Fibroblast of the aortic adventitia (primary cell): ENCODE measurements at places on chromosomes 1 and 21. TPM values are rescaled to one million over a fixed set of nuclear protein-coding genes. Genes with fewer than 3 reads are reported as not detected.

DNA sequence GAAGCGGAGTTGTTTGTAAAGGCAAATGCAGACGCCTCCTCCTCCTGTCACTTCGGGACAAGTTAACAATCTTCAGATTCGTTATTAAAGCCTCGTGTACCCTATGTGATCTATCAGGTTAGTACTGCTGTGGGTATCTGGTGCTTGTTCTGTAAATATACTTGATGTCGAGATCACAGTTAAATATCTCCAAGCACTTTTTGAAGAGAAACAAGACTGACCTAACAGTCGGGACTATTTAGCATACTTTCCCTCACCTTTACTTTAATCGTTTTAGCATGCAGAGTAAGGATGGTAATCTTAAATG lies 710 bp downstream of the KLHL20 start:
- DNase-seq, result no peak

DNA sequence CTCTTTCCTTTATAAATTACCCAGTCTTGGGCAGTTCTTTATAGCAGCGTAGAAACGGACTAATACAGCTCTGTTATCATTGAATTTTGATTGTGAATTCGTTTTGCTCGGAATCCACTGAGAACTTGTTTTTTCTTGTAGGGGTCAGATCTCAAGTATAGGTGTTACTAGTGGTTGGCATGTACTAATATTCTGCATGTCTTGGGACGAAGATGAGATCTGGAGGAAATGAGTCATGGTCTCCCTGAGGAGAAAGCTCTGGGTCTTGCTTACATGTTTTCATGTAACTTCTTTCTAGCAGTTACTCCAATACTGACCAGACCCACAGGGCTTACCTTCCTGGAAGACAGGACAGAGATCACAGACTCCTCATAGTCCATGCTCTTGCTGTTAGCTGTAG lies 30.3 kb downstream of the ZSCAN20 start:
- DNase-seq, result peak; percentile 20

GRCh38 chr1:224503161-224504118 lies 68.8 kb upstream of the WDR26 start:
- DNase-seq, result peak; percentile 93

GRCh38 chr1:153936011-153936802 lies 10.3 kb downstream of the DENND4B start:
- DNase-seq, result no peak

- no peak for DNase-seq
These were observed 46.7 kb upstream of the DMRTB1 start for GRCh38 chr1:53412285-53413174.

GRCh38 chr1:78004719-78005447 lies at the start of gene DNAJB4:
Gene DNAJB4, plus strand, starts transcription at chr1:78004939. Its CDS starts 172 bp downstream, at chr1:78005111.
- peak; percentile 99 for DNase-seq

- DNase-seq, result peak; percentile 60
These were observed 2.2 kb downstream of the ELOA start for GRCh38 chr1:23745515-23745914.

- no peak for DNase-seq
These were observed 64.7 kb downstream of the SETD4 start for GRCh38 chr21:35995522-35996088.

DNA sequence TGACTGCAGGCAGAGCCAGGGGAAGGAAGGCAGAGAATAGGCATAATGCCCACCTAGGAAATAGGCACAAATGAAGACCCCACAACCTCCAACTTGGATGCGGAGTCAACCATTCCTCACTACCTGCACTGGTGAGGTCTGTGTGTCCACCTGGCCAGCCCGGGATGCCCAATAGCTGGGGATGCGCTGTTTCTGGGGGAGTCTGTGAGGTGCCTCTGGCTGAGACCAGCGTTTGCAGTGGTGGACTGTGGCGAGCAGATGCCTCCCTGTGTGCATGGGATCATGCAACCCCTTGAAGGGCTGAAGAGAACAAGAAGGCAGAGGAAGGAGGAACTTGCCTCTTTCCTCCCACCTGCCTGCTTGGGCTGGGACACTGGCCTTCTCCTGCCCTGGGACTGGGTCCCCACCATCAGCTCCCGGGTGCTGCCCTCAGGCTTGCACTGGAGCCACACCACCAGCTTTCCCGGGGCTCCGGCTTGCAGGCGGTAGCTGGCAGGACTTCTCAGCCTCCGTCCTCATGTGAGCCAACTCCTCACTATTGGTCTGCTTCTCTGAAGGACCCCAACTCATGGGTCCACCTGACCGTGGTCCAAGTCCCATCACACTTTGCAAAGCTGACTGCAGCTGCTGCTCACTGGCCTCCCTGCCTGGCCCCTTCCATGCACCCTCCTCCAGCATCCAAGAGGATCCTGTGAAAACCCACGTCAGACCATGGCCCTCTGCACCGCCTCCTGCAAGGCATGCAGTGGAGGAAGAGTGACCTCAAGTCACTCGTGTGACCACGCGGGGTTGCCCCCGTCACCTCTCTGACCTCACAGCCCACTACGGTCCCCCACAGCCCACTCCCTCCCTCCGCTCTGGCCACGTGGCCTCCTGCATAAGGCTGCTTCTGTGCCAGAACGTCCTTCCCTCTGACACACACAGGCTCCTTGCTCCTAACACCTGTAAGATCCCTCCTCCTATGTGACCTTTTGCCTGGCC lies 2.7 kb upstream of the PDE9A start:
- no peak for DNase-seq

DNA sequence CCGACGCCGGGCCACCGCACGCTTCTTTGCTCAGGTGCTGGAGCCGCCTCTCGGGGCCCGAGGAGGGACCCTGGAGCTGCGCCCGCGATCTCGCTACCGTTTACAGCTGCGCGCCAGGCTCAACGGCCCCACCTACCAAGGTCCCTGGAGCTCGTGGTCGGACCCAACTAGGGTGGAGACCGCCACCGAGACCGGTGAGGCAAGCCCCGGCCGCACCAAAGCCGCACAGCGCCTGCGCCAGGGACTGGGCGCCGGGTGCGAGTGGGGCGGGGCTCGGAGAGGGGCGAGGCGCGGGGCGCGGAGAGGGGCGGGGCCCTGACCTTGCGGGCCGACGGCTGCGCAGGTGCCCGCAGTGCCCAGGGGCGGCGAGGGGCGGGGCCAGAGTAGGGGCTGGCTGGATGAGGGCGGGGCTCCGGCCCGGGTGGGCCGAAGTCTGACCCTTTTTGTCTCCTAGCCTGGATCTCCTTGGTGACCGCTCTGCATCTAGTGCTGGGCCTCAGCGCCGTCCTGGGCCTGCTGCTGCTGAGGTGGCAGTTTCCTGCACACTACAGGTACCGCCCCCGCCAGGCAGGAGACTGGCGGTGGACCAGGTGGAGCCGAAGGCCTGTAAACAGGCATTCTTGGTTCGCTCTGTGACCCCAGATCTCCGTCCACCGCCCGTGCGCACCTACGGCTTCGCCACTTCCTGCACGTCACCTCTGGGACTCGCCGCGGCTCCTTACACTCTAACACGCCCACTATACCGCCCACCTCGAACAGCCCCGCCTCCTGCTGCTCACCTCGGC lies 9.8 kb upstream of the CDC20 start:
- no peak for DNase-seq

GRCh38 chr1:206538901-206539640 lies 31.7 kb downstream of the RASSF5 start:
- DNase-seq, result no peak

DNA sequence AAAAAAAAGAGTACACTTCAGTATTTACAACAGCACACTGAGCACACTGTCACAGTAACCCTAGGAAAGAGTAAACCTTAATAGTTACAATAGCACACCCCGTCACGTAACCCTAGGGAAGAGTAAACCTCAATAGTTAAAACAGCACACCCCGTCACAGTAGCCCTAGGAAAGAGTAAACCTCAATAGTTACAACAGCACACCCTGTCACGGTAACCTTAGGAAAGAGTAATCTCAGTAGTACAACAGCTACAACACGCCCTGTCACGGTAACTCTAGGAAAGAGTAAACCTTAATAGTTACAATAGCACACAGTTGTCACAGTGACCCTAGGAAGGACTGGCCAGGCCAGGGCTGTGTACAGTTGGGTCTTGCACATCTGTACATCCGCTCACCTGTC lies 3.0 kb downstream of the CDK11A start:
- DNase-seq, result no peak

GRCh38 chr1:115491298-115492018 lies 150.3 kb upstream of the VANGL1 start:
- DNase-seq, result no peak

- peak; percentile 35 for DNase-seq
These were observed 18.7 kb downstream of the TMEM50A start for GRCh38 chr1:25356848-25357247.

GRCh38 chr1:207750631-207751305 lies 1.1 kb upstream of the CD46 start:
- peak; percentile 25 for DNase-seq

DNA sequence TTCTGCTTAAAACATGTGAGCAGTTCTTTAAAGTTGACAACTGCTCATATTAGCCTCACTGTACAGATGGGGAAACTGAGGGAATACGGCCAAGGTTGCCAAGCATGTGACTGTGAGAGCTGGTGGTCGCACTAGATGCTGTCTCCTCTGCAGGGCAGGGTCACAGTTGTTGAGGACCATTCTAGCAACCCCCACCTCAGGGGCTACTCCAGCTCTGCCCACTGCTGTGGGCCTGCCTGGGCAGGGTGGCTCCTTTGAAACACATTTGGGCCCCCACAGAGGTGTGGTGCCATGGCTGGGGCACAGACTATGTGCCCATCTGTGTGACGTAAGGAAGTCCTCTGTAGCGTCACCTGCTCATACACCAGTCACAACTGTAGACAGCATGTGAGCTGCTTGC lies 779 bp downstream of the THEM5 start:
- DNase-seq, result no peak

DNA sequence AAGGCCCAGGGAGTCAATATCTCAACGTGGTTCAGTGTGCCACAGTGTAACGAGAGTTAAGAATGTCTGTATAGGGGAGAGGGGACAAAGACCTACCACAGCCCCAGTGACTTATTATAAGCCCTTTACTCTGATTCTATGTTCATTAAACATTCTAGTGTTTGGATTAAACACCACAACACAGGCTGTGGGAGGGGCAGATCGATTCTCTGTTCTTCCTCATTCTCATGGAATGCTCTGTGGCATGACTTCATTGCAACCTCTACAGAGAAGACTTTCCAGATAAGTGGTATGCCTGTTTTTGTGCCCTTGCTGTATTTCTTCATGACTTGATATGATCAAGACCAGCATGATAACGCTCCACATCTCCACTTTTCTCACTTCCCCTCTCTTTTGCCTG lies 39.0 kb upstream of the CD5L start:
- DNase-seq, result no peak

DNA sequence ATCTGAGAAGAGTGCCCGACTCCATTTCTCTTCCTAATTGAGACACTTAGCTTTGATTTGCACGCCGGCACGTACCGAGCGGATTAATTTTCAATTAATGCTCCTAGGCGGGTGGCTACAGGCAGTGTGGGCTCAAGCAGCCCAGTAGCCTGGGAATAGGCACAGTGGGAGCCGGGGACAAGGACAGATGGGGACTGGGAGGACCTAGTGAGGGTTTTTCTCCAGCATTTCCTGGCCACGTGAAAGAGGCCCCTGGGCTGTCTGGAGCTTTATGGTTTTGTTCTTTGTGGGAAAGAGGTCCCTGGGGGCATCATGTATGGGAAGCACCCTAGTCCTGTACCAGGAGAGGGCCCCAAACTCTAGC lies 78.6 kb upstream of the CSF3R start:
- DNase-seq, result no peak

DNA sequence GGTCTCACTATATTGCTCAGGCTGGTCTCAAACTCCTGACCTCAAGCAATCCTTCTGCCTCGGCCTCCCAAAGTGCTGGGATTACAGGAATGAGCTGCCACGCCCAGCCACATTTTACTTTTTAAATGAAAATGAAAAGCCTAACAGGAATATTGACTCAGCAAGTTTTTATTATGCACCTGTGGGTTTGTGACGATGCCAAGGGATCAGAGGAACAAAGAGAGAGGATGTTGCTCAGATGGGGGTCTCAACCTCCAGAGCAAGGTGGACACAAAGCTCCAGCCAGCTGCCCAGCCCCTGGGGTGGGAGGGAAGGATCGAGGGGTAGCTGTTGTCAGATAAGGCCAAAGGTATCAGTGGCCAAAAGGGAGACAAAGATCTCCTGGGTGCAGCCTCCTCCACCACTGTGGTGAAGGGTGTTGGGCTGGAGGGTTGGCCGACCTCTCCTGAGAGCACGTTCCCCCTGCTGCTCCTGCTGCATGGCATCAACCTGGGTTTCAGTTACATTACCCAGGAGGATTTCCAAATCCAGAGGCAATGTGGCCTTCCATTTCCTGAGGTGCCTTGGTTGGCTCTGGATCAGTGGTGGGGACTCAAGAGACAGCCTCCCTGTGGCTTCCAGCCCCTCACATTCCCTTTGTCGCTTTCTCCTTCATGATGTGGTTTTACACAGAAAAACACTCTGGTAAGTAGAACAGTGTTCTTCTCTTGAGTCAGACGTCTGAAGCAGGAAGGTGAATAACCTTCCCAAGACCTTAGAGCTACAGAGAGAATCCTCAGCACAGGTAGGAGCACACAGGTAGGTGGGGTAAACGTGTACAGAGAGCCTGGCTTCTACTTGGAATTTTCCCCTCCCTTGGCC lies 34.2 kb downstream of the ZNF496 start:
- DNase-seq, result no peak

DNA sequence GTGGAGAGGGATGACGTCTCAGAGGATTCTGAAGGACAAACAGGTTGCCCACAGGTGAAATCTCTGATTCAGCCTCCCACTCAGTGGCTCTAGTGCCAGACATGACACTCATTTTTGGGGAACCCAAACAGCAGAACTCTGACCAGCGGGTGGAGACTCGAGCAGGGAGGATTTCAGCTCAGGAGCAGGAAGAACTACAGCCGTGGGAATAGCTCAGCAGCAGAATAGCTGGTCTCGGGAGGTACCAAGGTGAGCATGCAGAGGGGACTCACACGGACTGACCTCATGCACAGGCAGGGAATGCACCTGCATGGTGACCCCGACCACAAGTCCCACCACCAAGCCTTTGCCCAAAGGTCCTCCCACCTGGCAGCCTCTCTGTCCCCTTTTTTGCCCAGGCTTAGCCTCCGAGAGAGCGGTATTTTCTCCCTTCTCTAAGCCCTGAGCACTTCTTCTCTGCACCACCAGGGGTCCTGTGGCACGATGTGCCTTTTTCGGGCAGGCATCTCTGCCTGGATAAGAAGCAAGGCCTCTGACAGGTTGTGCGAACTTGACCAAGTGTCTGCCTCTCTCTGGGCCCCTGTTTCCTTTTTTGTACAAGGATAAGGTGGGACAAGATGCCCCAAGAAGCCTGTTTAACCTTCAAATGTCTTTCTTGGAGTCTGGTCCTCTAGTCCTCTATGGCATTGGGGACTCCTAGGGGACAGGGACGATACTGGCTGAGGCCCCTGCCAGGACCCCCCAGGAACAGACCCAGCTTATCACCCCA lies 8.8 kb upstream of the FGR start:
- DNase-seq, result peak; percentile 70

GRCh38 chr1:89260566-89261255 lies 11.9 kb downstream of the GBP5 start:
- DNase-seq, result no peak

DNAJC16 gene
- 8.6 and 20.0 TPM in 2 replicates for total RNA-seq

RPS27 gene
- 442 and 2,665 TPM in 2 replicates for total RNA-seq

OLFM3 gene
- not detected in 2 replicates for total RNA-seq

HMCN1 gene
- total RNA-seq, result 95.4 and 106 TPM in 2 replicates

MCOLN3 gene
- total RNA-seq, result 0.90 and 2.3 TPM in 2 replicates

CALML6 gene
- total RNA-seq, result 0.36 and 0.49 TPM in 2 replicates

RCOR3 gene
- 24.4 and 31.2 TPM in 2 replicates for total RNA-seq
